ENCODE measurements at places on chromosomes 2 and 18.

GRCh38 chr2:9686061-9686460, 55.3 kb upstream of the YWHAQ start:
- DNase-seq: no peak

DNA sequence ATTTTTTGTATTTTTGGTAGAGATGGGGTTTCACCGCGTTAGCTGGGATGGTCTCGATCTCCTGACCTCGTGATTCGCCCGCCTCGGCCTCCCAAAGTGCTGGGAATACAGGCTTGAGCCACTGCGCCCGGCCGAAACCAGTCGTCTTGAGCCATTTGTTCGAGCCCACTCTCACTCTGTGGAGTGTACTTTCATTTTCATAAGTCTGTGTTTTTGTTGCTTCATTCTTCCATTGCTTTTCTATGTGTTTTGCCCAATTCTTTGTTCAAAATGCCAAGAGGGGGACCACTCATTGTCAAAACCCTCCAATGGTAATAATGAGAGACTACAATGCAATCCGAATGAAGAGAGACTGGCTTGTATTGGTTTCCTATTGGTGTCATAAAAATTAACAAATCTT, 1545.5 kb upstream of the DDX18 start:
- DNase-seq: no peak

DNA sequence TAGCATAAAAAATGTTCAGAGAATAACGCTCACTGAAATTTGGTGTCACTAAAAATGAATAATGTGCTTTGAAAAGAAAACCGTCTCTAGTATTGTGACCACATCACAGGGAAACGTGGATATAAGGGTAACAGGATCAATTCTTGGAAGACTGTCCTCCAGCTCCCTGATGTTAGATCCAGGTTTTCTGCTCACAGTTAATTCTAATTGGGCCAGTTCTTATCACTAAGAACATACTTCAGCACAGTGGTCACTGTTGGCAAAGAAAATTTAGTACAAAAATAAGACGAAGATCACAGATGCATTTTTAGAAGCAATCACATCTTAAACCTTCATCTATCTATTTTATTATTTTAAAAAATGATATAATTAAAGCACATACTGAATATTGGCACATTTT, 57.0 kb upstream of the CD226 start:
- no peak for DNase-seq

- DNase-seq: no peak
Measured at GRCh38 chr2:218880102-218880858, at the start of gene WNT10A. Gene WNT10A (plus strand): TSS chr2:218880852. CDS start chr2:218880996, 144 bp downstream.

DNA sequence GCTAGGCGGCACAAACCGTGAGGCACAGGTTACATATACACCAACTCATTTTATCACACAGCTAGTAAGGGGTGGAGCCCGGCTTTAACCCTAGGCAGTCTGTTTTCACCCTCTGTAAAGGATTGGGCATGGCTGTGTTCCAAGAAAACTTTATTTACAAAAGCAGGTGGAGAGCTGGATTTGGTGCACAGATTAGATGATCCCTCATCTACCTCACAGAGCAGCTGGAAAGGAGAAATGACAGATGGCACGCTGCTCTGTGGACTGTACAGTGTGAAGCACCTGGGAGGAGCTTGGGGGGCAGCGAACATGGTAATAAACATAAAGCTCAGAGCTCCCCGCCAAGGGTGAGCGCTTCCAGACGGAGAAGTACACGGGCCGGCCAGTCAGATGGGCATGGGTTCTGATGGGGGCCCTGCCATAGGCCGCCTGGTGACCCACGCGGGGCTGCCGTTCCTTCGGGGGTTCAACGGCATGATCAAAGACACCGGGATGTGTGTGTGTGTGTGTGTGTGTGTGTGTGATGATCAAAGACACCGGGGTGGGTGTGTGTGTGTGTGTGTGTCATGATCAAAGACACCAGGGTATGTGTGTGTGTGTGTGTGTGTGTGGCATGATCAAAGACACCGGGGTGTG, 862 bp upstream of the TMEM177 start:
- DNase-seq: no peak

GRCh38 chr2:71150082-71150816, 19.8 kb downstream of the MPHOSPH10 start:
- DNase-seq: no peak

DNA sequence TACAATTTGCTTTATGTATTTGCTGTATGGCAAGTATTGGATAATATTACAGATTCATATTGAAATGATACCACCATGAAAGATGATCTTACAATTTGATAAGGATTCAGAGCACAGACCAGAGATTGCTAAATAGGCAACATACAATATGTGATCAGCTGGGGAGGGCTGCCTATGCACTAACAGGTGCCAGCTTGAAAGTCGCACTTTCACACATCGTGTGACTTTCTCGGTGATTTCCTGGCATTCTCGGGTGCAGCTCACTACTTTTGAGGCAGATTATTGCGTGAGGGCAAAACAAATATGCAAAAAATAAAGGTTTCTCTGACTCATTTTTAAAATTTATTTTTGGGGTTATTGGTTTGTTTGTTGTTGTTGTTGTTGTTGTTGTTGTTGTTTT, 36.0 kb downstream of the RBMS1 start:
- DNase-seq: no peak

DNA sequence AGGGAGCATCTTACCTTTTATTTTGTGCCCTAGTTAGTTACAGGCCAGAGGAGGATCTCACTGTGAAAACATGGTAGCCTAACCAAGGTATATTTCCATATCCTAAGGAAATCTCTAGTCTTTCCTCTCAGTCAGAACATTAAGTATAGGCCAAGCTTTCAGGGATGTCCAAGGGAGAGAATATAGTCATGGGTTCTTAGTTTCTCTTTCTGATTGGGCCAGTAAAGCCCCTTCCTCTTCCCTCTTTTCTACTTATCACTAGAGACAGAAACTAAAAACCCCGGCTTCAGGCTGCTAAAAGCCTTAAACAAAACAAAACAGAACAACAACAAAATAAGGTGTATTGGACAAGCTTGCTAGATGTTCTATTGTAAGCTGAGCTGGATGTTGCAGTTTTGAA, 44.3 kb upstream of the TNFRSF11A start:
- DNase-seq: no peak

- no peak for DNase-seq
Measured at GRCh38 chr2:157192445-157193423, 64.8 kb upstream of the GALNT5 start.

DNA sequence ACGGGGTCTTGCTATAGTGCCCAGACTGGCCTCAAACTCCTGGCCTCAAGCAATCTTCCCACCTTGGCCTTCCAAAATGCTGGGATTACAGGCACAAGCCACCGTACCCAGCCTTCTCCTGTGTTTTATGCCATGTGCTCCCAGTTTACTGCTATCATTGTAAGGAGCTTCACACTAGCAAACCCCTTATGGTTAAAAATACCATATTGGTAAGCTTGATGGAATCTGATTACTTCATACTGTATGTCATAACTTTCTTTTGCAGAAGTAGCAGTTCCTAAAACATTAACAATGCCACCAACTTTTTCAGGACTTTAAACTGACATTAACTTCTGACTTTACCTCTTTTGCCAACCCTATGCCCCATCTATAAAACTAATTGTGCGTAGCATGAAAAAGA, 36.2 kb downstream of the HAT1 start:
- no peak for DNase-seq

- DNase-seq: peak; percentile 83
Measured at GRCh38 chr2:178914259-178914849, 107.1 kb upstream of the TTN start.

DNA sequence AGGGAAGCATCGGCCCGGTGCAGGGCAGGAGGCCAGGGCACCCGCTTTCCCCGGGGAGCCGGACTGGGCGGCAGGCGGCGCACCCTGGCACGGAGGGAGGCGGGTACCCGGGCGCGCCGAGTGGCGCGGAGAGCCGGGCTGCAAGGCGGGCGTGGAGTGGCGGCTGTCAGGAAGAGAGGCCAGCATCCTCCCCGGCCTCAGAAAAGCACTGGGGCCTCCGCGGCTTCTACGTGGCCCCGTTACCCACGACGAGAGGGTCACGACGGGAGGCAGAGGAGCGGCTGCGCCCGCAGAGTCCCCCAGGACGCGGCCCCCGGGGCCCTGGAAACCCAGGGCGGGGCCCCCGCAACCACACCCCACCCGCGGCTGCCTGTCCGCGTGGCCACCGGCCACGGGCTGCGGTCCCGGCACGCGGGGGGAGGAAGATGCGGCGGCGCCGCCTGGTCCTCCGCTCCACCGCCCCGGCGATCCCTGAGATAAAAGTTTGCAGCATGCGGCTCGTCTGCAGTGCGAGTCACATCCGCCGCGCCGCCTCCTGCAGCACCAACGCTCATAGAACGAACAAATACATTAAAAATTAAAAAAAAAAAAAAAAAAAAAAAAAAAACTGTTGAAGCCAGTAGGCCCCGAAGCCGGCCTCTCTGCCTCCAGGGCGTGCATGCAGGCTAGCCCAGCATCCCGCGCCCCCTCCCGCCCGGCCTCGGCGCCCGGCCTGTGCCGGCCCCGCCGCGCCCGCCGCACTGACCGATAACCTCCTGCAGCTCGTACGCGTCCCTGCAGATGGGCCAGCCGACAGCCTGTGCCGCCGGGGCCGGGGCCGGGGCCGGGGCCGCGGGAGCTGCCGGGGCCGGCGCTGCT, 683 bp downstream of the STK39 start:
- peak; percentile 80 for DNase-seq

GRCh38 chr2:26618611-26619010, 22.6 kb downstream of the CIB4 start:
- DNase-seq: no peak

- no peak for DNase-seq
Measured at GRCh38 chr2:143426296-143426695, 297.1 kb downstream of the ARHGAP15 start.

Data from head of caudate nucleus (tissue), 42 donors.